Activated T-cell treated with anti-CD3 and anti-CD28 coated beads, Interleukin-2, amount 50 U/mL, for 4 hours (primary cell): ENCODE measurements at places on chromosomes 13 and 19.

- no peak for DNase-seq
Observed at GRCh38 chr13:28408235-28408848, 86.6 kb downstream of the FLT1 start.

GRCh38 chr19:3575949-3576673 is 3.4 kb downstream of the HMG20B start:
- DNase-seq = no peak

DNA sequence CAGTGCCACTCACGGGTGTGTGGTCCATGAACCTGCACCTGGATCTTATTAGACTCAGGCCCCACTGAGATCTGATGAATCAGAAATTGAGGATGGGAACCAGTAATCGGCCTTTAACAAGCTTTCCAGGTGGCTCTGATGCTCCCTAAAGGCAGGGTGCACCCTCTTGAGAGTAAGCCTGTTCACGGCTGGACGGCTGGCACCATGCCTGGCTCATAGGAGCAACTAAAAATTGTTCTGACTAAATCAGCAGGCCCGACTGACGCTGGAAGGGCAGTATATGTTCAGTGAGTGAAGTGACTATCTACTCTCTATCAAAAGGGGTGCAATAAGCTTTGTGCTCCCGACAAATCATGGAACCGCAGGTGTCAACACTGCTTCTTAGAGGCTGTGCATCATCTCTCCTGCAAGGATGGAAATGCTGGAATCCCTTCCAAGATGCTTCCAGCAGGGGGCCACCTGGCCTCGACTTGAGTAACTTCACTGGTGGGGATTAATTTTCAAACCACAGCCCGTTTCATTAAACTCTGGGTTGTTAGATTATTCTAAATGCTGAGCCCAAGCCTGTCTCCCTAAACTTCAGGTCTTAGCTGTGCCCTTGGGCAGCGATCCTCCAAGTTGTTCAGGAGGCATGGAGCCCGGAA is 28.4 kb downstream of the TMTC4 start:
- DNase-seq = no peak

GRCh38 chr13:34201050-34201913 is 383.3 kb downstream of the RFC3 start:
- DNase-seq = no peak
